ENCODE measurements at places on chromosomes 6 and 20.

DNA sequence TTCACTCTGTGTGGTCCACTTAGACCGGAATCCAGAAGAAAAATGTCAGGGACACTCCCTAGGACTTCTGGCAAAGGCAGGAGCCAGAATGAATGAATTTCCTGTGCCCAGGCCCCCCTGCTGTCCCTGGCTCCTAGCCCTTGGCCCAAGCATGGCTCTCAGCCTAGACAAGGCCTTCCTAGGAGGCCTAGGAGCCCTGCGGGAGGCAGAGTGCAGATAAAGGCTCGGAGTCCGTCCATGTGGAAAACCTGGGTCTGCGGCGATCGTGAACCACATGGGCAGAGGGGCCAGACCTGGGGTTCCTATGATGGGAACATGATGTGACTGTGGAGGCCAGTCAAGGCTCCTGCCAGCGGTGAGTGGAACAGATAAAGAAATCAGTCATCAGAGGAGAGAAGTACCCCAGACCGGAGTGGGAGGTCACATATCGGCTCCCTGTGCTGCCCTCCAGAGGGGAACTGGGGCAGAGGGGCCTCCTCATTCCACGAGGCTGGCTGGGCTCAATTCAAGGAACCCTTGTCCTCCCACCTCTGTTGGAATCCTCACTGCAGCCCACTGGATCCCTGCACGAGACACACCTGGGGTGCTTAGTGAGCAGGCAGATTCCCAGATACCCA lies 5.9 kb upstream of the VSTM2L start:
- peak; percentile 63 for DNase-seq

- DNase-seq = peak; percentile 67
These were observed 5.8 kb upstream of the KIAA0408 start for GRCh38 chr6:127464881-127465459.

DNA sequence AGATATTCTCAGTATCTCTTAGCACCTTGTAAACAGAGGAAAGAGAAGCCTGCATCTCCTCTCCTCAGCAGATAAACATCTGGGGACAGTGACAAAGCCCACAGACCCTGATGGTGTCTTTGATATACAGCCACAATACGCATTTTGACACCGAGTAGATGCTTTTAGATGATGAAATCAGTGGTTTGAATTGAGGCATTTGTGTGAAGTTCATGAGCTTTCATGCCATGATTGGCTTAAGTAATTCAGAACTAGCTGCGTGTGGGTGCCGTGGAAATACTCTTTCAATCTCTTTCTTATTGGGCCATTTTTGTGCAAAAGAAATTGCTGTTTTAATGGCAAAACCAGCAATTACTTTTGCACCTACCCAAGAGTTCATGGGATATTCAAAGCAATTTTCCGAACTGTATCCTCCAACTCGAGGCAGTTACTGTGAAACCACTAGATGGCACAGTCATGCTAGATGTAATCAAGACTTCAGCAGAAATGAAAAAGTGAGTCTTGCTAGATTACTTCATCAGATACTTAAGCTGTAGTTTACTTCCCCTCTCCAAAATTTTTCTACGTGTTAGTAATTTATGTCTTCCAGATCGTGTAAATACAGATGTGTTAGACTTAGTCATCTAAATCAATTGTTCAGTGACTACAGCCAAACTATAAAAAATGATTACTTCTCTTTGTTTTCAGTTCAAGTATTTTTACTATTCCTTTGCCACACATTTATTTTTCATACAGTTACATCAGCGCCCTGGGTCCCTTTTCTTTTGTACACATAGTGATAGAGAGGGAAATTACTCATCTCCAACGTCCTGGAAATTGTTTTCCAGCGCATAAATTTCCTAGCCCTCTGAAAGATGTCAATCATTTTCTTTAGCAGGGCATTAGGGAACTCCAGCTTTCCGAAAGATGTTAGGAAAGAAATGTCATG lies 49.4 kb downstream of the IYD start:
- DNase-seq = peak; percentile 87

DNA sequence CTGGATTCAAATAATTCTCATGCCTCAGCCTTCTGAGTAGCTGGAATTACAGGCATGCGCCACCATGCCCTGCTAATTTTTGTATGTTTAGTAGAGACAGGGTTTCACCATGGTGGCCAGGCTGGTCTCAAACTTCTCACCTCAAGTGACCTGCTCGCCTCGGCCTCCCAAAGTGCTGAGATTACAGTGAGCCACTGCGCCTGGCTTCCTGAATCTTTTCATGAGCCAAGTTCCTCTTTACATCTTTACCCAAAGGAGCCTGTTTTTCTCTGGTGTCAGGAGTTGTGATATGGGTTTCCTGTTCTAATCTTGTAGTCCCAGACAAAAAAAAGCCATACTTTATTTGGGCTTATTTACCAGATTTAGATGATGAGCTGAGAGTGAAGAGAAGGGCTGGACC lies 34.4 kb downstream of the PCNA start:
- no peak for DNase-seq

DNA sequence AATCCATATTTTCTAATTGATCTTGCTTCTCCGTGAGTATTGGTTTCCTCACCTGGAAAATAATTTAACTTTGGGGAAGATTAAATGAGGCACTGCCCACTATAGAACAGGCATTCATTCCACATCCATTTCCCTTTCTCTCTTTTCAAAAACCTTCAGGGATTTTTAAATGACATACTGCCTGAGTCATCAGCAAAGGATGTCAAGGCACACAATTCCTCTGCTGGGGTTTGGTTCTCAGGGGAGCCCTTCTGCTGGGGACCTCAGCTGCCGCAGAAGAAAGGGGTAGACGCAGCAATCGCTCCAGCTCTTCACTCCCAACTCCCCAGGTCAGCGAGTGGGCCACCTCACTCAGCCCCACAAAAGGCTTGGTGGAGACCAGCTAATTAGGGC lies 90.7 kb upstream of the BACH2 start:
- peak; percentile 60 for DNase-seq

DNA sequence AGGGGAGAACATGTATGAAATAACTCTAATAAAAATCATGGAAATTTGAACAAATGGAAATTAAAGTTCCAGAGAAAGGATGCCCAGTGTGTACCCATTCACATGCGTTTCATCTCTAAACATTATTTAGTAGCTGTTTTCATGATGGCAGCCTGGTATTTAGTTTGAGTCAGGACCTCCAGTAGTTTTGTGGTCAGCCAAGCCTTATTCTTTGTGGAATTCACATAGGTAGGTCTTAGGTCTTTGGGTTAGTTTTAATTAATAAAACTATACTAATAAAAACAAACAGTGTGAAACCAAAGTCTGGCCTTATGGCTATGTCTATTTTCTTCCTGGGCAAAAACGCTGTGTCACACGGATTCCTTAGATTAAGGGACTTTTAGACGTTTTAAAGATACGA lies 137.8 kb downstream of the FOXC1 start:
- no peak for DNase-seq

DNA sequence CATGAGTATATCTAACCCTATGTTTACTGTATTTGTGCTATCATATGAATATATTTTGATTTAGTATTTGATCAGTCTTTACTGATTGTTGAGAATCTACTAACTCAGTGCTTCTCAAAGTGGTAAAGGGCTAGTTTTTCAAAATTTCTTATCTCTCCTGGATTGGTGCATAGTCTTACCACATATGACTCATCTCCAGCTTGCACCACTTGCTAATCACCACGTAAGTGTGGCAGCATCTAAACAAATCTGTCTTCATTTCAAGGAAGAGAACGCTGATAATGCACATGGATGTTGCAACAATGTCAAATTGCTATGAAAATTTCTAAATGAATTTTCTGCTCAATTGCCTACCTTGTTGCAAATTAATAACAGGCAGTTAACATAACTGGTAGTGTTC lies 299.5 kb downstream of the PAX1 start:
- DNase-seq = no peak

- no peak for DNase-seq
These were observed 391.6 kb upstream of the FKBP1C start for GRCh38 chr6:62819640-62820039.

DNA sequence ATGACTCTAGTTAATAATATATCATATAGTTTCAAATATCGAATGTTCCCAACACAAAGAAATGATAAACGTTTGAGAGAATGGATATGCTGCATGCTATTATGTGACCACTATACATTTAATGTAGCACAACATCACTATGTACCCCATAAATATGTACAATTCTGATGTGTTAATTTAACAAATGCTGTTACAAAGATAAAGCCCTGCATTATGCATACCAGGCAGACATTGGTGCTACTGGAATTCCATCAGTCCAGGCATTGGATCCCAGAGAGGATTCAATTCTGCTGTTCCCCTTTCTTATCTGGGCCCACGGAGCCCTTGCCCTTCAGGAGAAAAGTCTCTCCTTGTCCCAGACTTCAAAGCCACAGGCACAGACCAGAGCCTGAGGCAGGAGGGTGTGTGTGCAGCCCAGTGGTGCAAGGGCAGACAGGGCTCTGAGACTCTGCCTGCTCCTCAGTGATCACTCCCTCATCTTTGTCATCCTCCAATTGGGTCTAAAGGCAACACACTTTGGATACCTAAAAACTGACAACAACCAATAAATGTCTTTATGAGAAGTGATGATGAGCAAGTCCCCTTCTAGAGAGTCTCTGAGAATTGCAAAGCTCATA lies 45.2 kb downstream of the PSMG4 start:
- no peak for DNase-seq

All from fibroblast of skin of back (primary cell).